Stimulated activated CD4-positive, alpha-beta T cell treated with anti-CD3 and anti-CD28 coated beads, Interleukin-2, amount 100 ng/mL, for 4 hours (primary cell): ENCODE measurements at places on chromosomes 6 and 20.

DNA sequence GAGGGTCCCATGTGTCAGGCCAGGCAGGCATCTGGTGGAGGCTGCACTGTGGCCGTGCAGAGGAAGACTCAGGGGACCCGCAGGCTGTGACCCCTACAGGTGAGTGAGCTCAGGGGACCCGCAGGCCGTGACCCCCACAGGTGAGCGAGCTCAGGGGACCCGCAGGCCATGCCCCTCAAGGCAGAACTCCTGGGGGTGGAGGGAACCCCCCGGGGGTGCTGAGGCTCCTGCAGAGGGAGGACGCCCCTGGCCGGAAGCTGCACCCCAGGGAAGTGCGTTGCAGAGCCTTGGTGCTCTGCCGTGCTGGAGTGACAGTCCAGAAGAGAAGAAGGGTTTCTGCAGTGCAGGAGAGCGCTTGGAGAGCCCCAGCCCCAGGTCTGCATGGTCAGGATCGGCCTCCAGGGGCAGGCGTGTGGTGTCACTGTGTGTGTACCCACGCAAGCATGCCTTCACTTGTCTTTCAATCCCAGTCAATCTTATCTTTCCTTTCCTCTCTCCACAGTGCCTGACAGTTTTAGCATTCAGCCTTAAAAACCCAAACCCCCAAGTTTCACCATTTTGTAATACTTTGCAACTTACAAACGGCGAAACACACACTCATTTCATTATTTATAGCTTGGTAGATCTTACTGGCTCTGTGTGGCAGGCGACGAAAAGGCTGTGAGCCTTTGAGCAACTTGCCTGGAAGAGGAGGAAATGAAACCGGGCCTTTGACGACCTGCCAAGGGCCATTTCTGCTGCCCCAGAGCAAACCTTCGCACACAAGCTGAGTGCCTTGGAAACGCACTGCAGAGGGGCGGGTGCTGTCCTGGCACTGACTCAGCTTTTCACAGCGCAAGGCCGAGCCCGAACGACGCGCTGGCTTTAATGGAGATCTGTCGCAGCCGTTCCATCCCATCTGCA lies 101.4 kb upstream of the AGPAT4 start:
- no peak for DNase-seq

GRCh38 chr6:35668744-35669450 lies 19.8 kb downstream of the FKBP5 start:
- DNase-seq: no peak

GRCh38 chr6:28537509-28538140 lies 11.9 kb downstream of the GPX5 start:
- DNase-seq: no peak

- peak; percentile 18 for DNase-seq
These were observed 213.7 kb downstream of the ANKRD60 start for GRCh38 chr20:58014628-58015315.

DNA sequence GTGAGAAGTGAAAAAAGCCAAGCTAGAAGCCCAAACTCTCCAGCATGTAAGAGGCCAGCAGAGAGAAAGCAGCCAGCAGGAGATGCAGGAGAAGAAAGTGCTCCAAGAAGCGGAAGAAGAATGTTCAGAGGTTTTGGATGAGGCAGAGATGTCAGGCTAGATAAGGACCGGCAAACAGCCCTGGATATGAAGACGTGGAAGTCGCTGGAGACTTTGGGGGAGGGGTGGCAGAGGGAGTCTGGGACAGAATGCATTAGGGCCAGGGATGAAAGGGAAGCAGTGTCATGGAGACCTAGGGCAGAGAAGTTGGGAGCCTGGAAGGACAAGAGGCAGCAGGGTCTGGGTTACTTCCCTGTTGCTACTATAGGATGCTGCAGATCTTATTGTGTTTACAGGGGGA lies 5.3 kb upstream of the SCUBE3 start:
- DNase-seq: no peak

- DNase-seq: no peak
These were observed 138.0 kb downstream of the THBS2 start for GRCh38 chr6:169115632-169116031.

DNA sequence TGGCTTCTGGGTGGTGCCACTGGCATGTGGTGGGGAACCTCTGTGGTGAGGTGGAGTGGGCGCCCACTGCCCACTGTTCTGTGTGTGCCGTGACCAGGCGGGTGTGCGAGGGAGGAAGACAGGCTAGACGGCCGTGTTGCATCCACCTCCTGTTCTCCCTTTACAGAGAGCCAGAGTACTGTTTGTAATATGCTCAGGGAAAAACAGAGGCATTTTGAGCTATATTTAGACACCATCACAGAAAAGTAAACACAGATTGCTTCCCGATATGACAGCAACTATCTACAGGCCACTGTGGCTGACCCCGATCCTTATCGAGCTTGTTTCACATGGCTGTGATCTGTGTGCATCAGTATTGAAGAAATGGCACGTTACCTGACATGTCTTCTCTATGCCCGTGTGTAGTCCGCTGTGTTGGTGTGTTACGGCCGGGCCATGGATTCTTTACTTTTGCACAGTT lies 45.6 kb downstream of the ARID1B start:
- DNase-seq: no peak

- DNase-seq: no peak
These were observed 7.8 kb downstream of the PLCB1 start for GRCh38 chr20:8139899-8140298.

- no peak for DNase-seq
These were observed 44.6 kb upstream of the HDDC2 start for GRCh38 chr6:125346201-125346925.

DNA sequence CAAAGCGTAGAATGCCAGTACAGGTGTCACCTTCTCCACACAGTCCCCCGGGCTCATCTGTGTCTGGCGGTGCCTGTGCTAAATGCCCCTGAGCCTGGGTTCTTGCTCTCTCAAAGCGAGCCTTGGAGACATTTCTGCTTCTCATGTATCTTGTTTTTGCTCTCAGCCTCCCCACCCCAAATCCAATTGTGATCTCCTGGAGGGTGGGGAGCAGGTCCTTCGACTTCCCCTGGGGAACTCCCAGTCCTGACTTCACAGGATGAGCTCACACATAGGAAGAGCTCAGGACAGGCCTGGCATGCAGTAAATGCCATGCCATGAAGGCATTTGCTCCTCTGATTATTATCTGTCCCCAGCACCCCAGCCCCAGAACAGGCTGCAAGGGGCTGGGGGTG lies 58.1 kb downstream of the NOL4L start:
- DNase-seq: no peak

GRCh38 chr6:129875610-129876520 lies 14.8 kb upstream of the TMEM244 start:
- no peak for DNase-seq

DNA sequence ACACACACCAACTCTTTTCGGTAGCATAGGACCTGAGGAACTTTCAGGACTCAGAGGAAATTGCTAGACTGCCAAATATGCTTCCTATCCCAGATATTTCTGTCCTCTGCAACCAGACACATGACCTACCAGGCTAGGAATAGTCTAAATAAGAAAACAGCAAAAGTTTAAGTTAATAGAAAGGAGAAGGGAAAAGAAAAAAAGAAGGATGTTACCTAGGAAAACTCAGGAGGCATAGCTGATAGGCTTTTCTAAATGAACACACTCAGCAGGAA lies 74.6 kb downstream of the MAP3K5 start:
- DNase-seq: no peak
